ENCODE measurements at places on chromosomes 6 and 20.
A peak's percentile ranks its signal among the peaks of the same experiment; 100 is the strongest.

- DNase-seq = no peak
Measured at GRCh38 chr6:152368751-152369624, 268.2 kb downstream of the SYNE1 start.

DNA sequence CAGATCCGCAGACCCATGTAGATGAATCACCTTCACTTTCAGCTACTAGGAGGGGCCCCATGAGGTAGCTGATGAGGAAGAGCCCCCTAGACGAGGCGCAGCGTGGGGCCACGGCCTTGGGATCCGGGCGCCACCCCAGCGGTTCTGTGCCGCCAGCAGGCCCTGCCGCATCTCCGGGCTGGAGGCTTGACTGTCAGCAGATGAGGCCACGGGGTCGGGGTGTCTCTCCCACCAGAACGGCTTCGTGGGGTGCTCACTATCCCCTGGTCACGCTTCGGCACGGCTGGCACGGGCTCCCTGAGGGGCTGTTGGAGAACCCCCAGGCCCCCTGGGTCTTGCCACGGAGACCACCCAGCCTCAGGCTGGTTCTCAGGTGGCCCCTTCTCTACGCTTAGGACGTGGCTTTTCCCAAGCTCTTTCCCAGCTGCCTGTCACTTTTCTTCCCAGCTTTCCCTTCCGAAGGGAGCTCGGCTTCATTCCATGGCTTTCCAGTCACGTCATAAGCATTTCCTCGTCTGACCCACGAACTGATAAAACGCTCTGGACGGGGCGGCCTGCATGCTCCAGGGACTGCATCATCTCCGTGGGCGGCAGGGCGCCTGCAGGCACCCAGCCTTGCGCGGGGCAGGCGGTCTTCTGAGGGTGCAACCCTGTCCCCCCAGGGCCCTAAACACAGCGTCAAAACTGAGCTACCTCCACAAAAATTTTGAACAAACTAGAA is 85.9 kb downstream of the THBS2 start:
- DNase-seq = peak; percentile 89

GRCh38 chr6:29651413-29652197 is 5.3 kb upstream of the MOG start:
- DNase-seq = no peak

DNA sequence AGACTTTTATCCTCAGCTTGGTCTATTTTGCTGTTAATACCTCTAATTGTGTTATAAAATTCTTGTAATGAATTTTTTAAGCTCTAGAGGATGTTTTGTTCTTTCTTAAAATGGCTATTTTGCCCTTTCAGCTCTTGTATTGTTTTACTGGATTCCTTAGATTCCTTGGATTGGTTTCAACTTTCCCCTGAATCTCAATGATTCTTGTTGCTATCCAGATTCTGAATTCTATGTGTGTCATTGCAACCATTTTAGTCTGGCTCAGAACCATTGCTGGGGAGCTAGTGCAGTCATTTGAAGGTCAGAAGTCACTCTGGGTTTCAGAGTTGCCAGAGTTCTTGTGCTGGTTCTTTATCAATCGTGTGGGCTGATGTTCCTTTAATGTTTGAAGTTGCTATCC is 37.1 kb downstream of the OTOR start:
- DNase-seq = no peak

DNA sequence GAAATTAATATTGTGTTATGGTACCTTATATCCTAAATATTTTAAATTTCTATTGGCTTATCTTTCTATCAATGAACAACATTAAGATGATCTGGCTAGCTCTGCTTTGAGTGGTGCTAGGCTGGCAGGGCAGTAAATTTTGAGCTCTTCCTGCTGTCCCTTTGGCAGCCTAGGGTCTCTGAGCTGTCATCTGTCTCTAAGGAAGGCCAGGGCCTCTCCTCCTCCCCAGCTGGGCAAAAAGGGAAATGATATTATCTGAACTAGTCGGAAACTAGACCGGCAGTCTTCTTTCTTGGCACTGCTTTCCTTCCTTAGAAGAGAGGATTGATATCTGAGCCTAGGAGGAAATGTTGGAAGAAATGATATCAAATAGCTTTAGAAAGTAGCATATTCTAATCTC is 176.7 kb upstream of the BTBD3 start:
- no peak for DNase-seq

DNA sequence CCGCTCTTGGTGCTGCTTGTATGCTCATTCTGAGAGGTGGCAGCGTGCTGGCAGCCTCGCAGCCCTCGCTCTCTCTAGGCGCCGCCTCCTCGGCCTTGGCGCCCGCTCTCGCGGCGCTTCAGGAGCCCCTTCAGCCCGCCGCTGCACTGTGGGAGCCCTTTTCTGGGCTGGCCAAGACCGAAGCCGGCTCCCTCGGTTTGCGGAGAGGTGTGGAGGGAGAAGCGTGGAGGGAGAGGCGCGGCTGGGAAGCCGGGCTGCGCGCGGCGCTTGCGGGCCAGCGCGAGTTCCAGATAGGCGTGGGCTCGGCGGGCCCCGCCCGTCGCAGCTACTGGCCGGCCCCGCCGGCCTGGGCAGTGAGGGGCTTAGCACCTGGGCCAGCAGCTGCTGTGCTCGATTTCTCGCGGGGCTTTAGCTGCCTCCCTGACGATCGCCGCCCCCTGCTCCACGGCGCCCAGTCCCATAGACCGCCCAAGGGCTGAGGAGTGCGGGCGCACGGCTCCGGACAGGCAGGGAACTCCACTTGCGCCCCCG is 19.5 kb upstream of the FAM8A1 start:
- DNase-seq = no peak

DNA sequence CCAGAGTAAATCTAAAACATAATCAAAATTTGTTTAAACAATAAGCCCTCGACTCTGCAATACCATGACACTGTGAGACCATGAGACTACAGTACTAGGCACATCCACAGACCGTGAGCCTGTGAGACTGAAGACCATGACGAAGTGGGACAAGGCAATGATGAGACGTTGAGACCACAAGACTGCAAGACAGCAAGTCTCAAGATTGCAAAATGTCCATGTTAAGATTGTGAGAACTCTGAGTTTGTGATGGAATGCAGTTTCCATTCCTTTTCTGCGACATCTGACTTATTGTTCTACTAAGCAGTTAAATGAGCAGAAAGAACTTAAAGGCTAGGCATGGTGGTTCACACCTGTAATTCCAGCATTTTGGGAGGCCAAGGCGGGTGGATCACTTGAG is 102.1 kb upstream of the PHACTR1 start:
- DNase-seq = no peak

All from pulmonary artery endothelial cell (primary cell).